ENCODE measurements at places on chromosomes 5 and 9. TPM values are rescaled to one million over a fixed set of nuclear protein-coding genes. Genes with fewer than 3 reads are reported as not detected.

Gene ALDH7A1
- total RNA-seq: 5.2 TPM

Gene SLC23A1
- 0.33 TPM for total RNA-seq

Gene CENPH
- total RNA-seq: 51.2 TPM

Gene LMX1B
- total RNA-seq: not detected

Gene SLC6A7
- not detected for total RNA-seq

Gene SPINK7
- not detected for total RNA-seq

Gene C5orf52
- total RNA-seq: not detected

Gene ACOT12
- total RNA-seq: not detected

Gene ASTN2
- 4.8 TPM for total RNA-seq

Gene FPGS
- total RNA-seq: 110 TPM

Gene IL3
- total RNA-seq: 71.9 TPM

Gene MSMP
- 0.63 TPM for total RNA-seq

Gene RLN2
- 2.8 TPM for total RNA-seq

Gene INSL4
- total RNA-seq: not detected

Gene GABRA6
- not detected for total RNA-seq

DNA sequence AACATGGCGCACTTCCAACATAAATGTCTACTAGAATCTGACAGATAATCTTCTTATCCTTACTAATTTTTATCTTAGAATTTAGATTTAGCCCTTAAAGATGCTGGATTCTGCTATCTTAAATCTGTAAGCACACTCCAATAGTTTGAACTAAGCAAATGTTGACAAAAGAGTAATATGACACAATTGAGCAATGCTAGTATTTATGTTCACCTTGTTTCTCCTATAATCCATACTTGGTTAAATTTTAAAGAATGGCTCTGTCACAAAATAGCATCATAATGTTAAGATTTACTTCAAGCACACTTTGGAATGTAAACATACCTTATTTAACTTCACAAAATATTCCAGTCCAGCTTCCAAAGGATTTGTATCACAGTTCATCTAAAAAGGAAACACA, 38.8 kb upstream of the ARSB start:
- DNase-seq: no peak

DNA sequence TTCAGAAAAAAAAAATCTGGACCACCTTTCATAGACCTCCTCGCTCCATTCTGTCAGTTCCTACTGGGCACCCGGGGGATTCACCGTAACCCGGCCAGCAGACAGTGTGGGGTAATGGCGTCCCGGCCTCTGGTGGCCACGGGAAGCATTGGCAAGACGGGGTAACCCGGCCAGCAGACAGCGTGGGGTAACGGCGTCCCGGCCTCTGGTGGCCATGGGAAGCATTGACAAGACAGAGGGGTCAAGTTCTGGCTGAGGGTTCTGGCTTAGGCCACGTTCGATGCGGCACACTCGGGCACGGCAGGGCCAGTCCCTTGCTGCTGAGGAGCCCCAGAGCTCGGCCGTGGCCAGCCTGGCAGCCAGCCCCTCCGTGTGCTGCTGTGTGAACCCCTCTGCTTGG, 116.2 kb upstream of the RAPGEF1 start:
- DNase-seq: no peak

- DNase-seq: no peak
Observed at GRCh38 chr5:122882831-122883230, 37.4 kb downstream of the SNX24 start.

GRCh38 chr5:33401482-33402390, 39.0 kb upstream of the TARS1 start:
- DNase-seq: no peak

- no peak for DNase-seq
Observed at GRCh38 chr5:50710838-50711237, 44.4 kb downstream of the PARP8 start.

DNA sequence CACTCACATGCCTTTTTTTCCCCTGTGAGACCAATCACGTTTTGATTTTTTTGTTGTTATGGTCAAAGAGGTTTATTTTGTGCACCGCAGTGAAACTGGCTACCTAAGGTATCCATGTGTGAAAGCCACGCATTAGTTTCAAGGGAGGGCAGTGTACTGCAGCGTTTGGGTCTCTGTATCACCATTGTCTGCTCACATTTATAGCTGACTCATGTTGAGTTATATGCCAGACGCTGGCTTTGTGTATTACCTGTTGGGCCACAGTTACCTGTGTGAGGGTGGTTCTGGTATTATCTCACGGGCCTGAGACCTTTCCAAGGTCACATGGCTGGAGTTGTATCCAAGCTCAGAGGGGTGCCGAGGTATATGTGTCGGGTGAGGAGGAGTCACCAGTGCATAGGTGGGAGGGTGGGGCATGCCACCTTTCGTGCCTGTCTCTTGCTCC, 75.8 kb downstream of the ARHGAP26 start:
- DNase-seq: no peak

DNA sequence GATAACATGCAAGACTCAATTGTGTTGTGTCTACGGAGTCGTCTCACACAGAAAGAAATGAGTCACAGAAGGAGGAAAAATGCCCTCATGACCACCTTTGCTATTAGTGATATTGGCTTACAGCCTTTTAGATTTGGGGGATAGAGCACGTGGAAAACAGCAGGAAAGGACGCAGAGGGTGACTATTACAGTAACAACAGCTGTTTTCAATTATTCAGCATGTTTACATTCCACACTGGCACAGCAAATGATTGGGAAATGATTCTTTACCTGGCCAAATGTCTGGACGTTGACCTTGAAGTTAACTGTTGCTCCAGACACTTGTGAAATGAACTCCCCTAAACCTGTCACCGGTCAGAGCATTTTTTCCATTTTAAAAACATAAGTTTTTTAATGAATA, 46.8 kb downstream of the APTX start:
- no peak for DNase-seq

GRCh38 chr5:96909435-96909834, 26.4 kb upstream of the LNPEP start:
- DNase-seq: no peak

DNA sequence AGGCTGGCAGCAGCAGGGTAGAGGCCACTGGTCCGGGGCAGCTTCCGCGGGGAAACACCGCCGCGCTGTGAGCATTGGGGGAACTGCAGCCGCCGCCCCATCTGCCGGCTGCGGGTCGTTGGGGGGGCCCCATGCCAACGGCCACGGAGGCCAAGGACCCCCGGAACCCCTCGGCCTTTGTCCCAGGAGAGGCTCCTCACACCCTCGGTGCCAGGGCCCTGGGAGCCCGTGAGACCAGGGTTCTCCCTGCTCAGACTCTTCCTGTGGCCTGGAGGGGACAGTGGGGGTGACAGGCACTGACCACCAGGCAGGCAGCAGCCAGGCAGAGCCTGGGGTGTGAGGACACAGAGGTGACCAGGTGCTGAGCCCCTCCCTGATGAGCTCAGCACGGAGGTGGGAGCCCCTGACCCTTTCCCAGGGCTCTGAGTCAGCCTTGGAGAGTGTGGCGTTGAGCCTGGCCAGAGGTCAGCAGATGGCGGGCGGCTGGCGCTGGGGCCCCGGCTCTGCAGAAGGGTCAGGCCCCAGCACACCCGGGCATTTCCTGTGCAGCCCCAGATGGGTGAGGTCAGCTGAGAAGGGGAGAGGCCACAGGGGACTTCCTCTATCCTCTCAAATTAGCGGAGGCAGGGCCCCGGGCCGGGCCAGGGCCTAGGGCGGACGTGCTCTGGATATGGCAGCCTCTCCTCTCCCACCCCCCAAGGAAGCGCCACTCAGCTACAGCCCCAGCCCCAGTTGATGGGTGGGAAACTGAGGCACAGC, 17.9 kb upstream of the EGFL7 start:
- peak; percentile 59 for DNase-seq

GRCh38 chr9:74138182-74138581, 359.0 kb upstream of the RORB start:
- DNase-seq: no peak

DNA sequence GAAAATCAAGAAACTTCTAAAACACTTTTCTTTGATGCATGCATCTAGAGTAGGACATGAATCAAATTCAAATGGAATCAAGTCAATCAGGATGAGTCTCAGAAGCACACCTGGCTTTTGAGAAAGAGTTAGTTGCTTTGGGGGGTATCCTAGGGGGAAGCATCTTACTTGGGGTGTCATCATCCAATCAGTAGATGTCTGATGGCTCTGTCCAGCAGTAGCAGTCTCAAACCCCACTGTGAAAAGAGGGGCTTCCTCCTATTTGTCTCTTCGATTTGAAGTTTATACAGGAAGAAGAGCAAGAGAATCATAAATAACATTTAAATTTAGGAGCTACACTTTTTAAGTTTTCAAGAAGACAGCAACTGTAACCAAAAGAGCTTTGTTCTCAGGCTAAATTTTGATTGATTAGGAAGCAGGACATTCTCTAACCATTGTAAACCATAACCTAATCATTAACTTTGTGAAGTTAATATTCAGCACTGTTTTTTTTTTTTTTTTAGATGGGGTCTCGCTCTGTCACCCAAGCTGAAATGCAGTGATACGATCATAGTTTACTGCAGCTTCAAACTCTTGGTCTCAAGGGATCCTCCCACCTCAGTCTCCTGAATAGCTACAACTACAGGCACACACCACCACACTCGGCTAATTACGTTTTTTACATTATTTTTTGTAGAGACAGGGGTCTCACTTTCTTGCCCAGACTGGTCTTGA, 614.7 kb downstream of the CSNK1G3 start:
- DNase-seq: no peak

GRCh38 chr9:136665111-136665703, 2.5 kb downstream of the EGFL7 start:
- DNase-seq: no peak

GRCh38 chr5:141701360-141702119, 19.5 kb upstream of the ARAP3 start:
- no peak for DNase-seq

DNA sequence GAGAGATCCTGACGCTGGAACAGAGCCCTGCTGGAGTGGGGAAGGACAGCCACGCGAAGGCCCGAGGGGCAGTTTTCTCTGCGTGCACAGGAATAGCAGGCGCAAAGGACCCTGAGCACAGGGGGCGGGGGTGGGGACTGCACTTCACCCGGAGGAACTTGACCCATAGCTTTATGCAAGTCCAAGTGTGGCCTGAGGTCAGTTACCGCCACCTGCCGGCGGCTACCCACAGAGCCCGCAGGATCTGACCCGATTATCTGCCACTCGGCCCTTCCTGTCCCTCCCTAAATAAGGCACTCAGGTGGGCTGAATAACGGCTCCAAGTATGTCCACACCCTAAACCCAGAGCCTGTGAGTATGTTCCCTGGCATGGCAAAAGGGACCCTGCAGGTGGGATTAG, 65.4 kb upstream of the FCN1 start:
- DNase-seq: no peak

- DNase-seq: no peak
Observed at GRCh38 chr5:55441107-55441771, 93.5 kb downstream of the PLPP1 start.

DNA sequence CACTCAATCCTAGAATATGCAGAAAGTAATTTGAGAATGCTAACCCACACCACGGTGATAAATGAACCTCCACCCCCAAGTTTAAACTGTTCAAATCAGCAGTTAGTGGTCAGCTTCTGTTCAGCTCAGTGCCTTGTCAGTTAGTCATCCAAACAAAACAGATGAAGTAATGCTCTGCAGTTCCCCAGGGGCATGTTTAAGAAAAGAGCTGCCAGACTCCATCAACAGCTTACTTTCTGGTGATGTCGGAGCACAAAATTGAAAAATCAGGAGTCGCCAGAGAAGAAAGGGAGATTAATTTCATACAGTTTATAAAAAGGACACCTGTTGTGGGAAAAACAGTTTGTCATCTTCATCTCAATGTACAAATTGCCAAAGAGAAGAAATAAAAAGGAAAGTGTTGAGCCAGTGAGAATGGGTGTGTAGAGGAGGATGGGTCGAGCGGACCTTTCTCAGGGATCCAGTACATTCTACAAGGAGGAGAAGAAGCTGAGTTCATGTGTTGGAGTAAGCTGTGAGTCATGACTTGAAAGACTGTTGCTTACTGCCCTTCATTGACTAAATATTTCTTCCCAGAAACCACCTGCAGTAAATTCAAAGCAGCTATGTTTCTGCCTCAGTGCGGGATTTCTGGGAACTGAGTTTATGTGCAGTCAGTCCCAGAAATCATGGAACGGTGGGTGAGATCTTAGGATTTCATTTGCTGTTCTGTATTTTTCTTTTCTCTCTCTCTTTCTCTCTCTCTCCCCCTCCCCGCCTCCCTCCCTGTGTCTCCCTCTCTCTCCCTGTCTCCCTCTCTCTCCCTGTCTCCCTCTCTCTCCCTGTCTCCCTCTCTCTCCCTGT, 13.7 kb downstream of the TRIO start:
- DNase-seq: no peak

GRCh38 chr5:62886603-62887315, 308.1 kb downstream of the LRRC70 start:
- no peak for DNase-seq

- no peak for DNase-seq
Observed at GRCh38 chr5:143569722-143570567, 166.5 kb upstream of the NR3C1 start.

DNA sequence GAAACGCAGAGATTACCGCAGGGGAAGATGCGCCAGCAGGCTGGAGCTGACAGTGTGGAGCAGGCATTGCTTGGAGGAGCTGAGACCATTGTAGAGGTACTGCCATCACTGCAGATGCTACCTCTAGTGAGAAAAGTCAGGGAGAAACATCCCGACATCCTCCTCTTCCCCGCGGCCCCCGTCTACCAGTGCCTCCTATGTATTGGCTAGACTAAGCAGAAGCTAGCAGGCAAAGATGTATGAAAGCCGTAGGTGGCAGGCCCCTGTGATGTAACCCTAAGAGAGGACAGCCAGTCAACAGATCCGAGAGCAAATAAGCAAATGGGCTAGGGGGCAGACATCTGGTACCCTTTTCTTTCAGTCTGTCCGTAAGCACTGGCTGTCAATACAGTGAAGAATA, 115.5 kb upstream of the ACTBL2 start:
- DNase-seq: no peak

- DNase-seq: no peak
Observed at GRCh38 chr5:159047086-159047485, 52.6 kb downstream of the EBF1 start.

- DNase-seq: no peak
Observed at GRCh38 chr9:91896513-91897121, 53.4 kb downstream of the ROR2 start.

DNA sequence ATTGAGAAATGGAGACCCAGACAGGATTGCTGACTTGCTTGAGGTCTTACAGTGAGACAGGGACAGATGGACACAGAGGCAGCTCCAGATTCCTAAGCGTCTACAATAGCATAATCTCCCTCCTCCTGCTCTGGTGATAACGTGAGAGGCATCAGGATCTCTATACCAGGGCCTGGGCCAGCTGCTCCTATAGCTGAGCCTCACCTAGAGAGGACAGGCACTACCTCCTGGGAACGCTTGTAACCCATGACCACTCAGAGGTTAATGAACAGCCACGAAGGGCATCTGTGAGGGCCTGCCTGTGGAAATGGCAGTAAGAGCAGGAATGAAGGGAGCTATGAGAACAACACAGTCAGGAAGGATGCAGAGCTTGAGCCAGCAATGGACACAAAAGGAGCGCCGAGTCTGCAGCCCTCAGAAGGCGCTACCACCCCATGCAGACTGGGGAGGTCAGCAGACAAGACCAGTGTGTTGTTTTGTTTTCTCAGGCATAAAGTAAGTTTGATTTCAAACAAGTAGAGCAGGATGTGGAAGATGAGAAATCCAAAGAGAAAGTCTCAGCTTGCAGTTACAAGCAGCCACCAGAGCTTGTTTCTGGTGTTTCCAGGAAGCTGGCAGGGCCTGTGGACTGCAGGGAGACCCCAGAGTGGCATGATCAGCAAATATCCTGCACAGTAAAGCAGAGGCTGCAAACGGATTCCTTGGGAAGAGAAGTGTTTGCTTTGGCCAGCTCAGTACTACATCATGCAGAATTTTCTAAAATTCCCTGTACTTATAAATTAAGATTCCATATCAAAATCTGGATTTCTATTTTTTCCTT, 17.4 kb downstream of the ANKS6 start:
- no peak for DNase-seq

Measured in CD8-positive, alpha-beta memory T cell (primary cell).